ENCODE measurements at places on chromosomes 2 and 18. TPM values are rescaled to one million over a fixed set of nuclear protein-coding genes. Genes with fewer than 3 reads are reported as not detected.

The SERPINB13 gene
- not detected for total RNA-seq

The LRP1B gene
- total RNA-seq = not detected

The GCG gene
- total RNA-seq = not detected

The NEU2 gene
- total RNA-seq = not detected

The KCNS3 gene
- total RNA-seq = not detected

The LRRTM1 gene
- not detected for total RNA-seq

GRCh38 chr2:142874293-142874814 is 3.1 kb upstream of the KYNU start:
- DNase-seq = no peak
- H3K4me3 ChIP-seq = no peak overlapping the region
- no peaks in the 10 kb centered on the region for H3K27me3 ChIP-seq
- no peak overlapping the region for H3K27ac ChIP-seq
- no peaks in the 10 kb centered on the region for H3K36me3 ChIP-seq

GRCh38 chr2:104872866-104873688 is 19.2 kb downstream of the POU3F3 start:
- peaks cover 66% of the 10 kb centered on the region for H3K27me3 ChIP-seq
- no peak overlapping the region for H3K27ac ChIP-seq
- H3K36me3 ChIP-seq = no peaks in the 10 kb centered on the region
- peak; percentile 70 for DNase-seq
- H3K4me3 ChIP-seq = peak overlapping the region; percentile 56
- H3K4me1 ChIP-seq = peaks cover 12% of the 10 kb centered on the region

DNA sequence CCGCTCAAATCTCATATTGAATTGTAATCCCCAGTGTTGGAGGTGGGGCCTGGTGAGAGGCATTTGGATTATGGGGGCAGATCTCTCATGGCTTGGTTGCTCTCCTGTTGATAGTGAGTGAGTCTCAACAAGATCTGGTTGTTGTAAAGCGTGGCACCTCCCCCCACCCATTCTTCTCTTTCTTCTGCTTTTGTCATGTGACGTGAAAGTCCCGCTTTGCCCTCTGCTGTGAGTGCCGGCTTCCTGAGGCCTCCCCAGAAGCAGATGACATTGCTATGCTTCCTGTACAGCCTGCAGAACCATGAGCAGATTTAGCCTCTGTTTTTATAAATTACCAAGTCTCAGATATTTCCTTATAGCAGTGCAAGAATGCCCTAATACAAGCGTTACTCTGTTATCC is 673.8 kb downstream of the ADCYAP1 start:
- H3K4me3 ChIP-seq = no peak overlapping the region
- peaks cover 1% of the 10 kb centered on the region for H3K27me3 ChIP-seq
- H3K4me1 ChIP-seq = no peaks in the 10 kb centered on the region
- no peak for DNase-seq

DNA sequence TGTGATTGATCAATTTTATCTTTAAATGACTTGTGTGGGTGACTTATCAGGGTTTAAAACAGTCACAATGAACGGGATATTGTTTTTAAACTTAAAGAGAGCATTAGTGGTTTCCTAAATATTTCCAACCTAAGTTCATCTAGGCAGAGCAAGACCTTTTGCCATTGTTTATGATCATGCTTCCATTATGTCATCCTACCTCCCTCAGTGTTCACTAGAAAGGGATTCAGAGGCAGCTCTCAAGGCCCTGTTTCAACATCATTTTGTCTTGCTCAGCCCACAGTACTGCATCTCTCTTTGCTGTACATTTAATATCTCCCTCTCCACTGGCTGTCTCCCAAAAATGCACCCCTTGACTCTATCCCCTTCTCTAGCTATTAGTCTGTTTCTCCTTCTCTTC is 21.5 kb upstream of the PELI1 start:
- peaks cover 2% of the 10 kb centered on the region for H3K27me3 ChIP-seq
- no peak overlapping the region for H3K27ac ChIP-seq
- DNase-seq = no peak
- no peak overlapping the region for H3K4me3 ChIP-seq
- H3K4me1 ChIP-seq = no peaks in the 10 kb centered on the region
- no peaks in the 10 kb centered on the region for H3K36me3 ChIP-seq

GRCh38 chr18:80168982-80169381 is 59.9 kb downstream of the ADNP2 start:
- H3K27me3 ChIP-seq = peaks cover 17% of the 10 kb centered on the region
- no peak for DNase-seq
- peaks cover 8% of the 10 kb centered on the region for H3K4me1 ChIP-seq
- H3K36me3 ChIP-seq = no peaks in the 10 kb centered on the region

DNA sequence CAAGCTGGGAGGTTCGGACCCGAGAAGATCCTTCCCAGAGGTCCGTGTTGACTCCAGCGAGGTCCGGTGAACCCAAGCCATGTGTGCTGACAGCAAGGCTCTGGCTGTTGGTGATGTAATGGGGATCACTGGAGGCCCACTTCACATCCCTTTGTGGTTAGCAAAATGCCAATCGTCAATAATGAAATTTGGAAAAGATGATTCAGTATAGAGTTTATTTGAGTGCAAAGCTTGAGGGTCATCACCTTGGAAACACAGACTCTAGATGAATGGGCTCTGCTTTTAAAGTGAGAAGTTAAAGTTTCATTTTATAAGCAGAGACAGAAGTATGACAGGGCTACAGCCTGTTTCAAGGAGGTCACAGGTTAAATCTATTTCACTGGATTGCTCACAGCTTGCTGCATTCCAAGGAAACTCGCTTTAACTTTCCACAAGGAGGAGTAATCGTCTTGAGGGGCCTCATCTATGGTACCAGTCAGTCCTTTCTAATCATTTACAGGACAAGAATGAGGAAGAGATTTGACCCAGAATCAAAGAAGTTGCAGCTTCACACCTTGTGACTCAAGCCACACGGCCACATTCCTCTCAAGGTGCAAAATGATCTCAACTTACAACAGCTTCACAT is 140.5 kb downstream of the TPO start:
- H3K4me1 ChIP-seq = no peaks in the 10 kb centered on the region
- no peaks in the 10 kb centered on the region for H3K36me3 ChIP-seq
- no peak overlapping the region for H3K4me3 ChIP-seq
- no peak for DNase-seq

DNA sequence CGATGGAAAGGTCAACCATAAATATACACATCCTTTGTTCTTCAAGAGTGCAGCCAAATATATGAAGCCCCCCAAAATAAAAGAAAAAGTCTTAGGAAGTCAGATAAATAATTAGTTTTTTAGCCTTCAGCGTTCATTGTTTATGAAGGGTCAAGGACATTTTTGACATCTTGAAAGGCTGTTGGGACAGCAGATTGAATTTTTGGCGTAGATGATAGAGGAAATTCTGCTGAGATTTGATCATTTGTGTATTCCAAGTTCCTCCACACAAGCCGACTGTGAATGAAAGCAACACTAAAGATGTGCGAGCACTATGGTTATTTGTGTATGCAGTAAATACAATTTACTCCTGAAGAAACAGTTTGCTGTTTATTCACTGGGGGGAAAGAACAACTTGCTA is 177.8 kb upstream of the PARD3B start:
- H3K27me3 ChIP-seq = no peaks in the 10 kb centered on the region
- no peak overlapping the region for H3K4me3 ChIP-seq
- no peak for DNase-seq

DNA sequence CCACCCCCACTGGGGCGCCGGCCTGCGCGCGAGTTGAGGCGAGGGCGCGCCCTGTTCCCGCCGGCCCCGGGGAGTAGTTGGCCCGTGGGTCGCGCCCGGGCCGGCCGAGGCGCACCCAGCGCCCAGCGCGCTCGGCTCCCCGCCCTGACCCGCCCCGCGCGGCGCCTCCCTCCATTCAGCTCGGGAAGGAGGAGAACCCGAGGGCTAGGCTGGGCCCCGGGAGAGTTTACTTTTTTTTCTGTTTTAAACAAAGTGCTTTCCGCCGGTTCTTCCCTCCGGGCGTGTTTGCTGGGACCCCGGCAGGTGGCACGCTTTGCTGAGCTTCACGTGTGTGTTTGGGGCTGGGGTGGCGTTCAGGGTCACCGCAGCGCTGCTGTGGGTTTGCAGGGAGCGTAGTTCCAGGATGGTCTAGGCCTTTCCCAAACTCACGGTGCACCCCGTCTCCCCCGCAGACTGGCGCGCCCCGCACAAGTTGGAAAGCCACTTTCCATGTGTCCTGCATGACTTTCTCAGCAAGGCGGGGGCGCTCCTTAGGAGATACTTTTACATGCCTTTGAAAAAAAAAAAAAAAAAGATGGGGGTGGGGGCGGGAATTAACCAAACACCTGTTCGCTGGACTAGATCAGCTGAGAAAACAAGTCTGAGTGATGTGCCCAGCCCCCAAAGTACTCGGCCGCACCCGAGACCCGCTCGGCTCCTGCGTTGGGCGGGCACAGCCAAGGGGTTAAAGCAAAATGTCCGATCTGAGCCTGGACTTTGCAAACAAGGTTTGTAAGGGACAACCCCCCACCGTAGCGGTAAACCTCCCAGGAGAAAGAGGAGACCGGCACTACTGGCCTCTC is 825 bp downstream of the ITGA6 start:
- DNase-seq = peak; percentile 70
- H3K27ac ChIP-seq = peak overlapping the region; percentile 66
- H3K36me3 ChIP-seq = no peaks in the 10 kb centered on the region
- H3K27me3 ChIP-seq = peaks cover 4% of the 10 kb centered on the region

GRCh38 chr2:7878786-7879482 is 802.9 kb upstream of the ID2 start:
- DNase-seq = no peak
- no peaks in the 10 kb centered on the region for H3K36me3 ChIP-seq
- H3K27ac ChIP-seq = no peak overlapping the region

- no peak overlapping the region for H3K4me3 ChIP-seq
- H3K36me3 ChIP-seq = peaks cover 17% of the 10 kb centered on the region
- H3K4me1 ChIP-seq = peaks cover 15% of the 10 kb centered on the region
- peak overlapping the region; percentile 26 for H3K27ac ChIP-seq
Observed at GRCh38 chr2:70011786-70012185, 50.4 kb upstream of the ASPRV1 start.

DNA sequence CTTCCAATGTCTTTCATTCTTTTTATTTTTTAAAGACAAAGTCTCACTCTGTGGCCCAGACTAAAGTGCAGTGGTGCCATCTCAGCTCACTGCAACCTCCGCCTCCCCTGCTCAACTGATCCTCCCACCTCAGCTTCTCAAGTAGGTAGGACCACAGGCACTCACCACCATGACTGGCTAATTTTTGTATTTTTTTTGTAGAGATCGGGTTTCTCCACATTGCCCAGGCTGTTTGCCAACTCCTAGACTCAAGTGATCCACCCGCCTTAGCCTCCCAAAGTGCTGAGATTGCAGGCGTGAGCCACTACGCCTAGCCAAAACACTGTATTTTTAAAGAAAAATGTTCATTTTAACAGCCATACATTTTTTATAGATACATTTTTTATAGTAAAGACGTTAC is 12.7 kb downstream of the GCKR start:
- H3K4me3 ChIP-seq = no peak overlapping the region
- peaks cover 5% of the 10 kb centered on the region for H3K27me3 ChIP-seq
- no peak overlapping the region for H3K27ac ChIP-seq
- no peaks in the 10 kb centered on the region for H3K36me3 ChIP-seq
- no peaks in the 10 kb centered on the region for H3K4me1 ChIP-seq

DNA sequence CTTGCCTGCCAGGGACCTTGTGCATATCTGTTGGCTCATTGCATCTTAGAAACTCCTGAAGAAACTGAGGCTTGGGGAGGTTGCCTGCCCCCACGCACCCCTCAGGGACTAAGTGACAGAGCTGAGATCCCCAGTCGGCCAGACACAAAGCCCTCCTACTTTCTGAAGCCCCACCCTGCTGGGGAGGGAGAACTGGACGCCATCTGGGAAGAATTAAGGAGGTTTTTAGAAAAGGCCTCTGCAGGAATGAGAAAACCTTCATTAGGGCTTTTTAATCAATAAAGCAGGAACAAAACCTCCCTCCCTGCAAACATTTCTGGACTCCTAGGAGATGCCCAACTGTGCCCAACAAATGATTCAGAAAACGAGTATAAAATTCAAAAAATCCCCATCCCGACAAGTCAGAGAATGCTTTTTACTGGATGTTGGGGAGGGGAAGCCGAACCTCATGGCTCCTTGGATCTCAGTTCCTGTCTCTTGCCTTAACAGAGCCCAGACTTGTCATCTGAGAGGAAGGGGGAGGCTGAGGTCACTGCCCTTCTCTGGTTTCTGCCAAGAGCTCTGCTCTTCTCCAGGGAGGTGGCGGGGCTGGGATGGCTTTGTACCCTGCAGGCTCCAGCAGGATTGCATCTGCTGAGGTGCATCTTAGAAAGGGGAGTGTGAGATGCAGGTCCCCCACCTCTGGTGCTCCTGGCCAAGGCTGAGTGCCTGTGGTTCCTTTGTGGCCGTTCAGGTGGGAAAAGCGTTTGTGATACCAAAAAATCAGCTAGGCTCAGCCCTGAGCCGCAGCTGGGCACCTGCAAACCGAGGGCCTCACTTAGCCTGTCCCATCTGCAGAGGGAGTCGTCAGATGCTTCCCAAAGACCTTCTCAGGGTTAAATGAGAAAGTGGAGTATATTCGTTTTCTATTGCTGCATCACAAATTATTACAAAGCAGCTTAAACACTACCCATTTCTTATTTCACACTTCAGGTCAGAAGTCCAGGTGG is 142.4 kb downstream of the ZFP36L2 start:
- H3K4me3 ChIP-seq = no peak overlapping the region
- DNase-seq = no peak
- no peaks in the 10 kb centered on the region for H3K27me3 ChIP-seq
- H3K36me3 ChIP-seq = no peaks in the 10 kb centered on the region
- H3K4me1 ChIP-seq = peaks cover 22% of the 10 kb centered on the region
- no peak overlapping the region for H3K27ac ChIP-seq

- H3K4me3 ChIP-seq = no peak overlapping the region
- H3K27ac ChIP-seq = no peak overlapping the region
- H3K4me1 ChIP-seq = peaks cover 5% of the 10 kb centered on the region
- no peaks in the 10 kb centered on the region for H3K27me3 ChIP-seq
- no peak for DNase-seq
Observed at GRCh38 chr18:10015288-10015701, 101.5 kb downstream of the VAPA start.

GRCh38 chr2:227103583-227103982 is 60.4 kb downstream of the COL4A4 start:
- no peak overlapping the region for H3K4me3 ChIP-seq
- H3K27me3 ChIP-seq = no peaks in the 10 kb centered on the region
- H3K36me3 ChIP-seq = no peaks in the 10 kb centered on the region
- no peaks in the 10 kb centered on the region for H3K4me1 ChIP-seq

DNA sequence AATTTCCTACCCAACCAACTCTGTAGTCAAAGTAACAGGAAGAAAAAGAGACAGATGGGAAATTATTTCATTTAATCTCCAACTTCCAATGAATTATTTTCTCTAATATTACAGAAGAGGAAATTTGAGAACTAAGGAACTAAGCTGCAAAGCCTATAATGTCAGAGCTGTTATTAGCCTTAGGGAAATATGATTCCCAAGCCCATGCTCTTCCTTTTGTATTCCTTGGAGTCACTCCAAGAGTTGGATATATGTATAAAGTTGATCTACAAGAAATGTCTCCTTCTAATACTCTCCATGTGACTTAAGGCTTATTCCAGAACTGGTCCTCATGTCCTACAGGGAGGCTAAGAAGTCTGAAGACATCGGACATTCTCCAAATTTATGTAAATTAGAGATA is 31.6 kb upstream of the VWC2L start:
- no peak overlapping the region for H3K4me3 ChIP-seq
- H3K4me1 ChIP-seq = no peaks in the 10 kb centered on the region
- H3K36me3 ChIP-seq = no peaks in the 10 kb centered on the region
- no peak overlapping the region for H3K27ac ChIP-seq

GRCh38 chr18:50696436-50696835 is 123.4 kb downstream of the MRO start:
- H3K27ac ChIP-seq = no peak overlapping the region
- H3K4me3 ChIP-seq = no peak overlapping the region
- H3K36me3 ChIP-seq = no peaks in the 10 kb centered on the region

Data from activated CD8-positive, alpha-beta T cell treated with anti-CD3 and anti-CD28 coated beads for 36 hours (primary cell).